ENCODE measurements at places on chromosomes 6 and 20.

GRCh38 chr20:4513720-4514119 is 208.0 kb upstream of the PRND start:
- DNase-seq = no peak

GRCh38 chr6:40640599-40641227 is 53.5 kb upstream of the LRFN2 start:
- DNase-seq = peak; percentile 29

DNA sequence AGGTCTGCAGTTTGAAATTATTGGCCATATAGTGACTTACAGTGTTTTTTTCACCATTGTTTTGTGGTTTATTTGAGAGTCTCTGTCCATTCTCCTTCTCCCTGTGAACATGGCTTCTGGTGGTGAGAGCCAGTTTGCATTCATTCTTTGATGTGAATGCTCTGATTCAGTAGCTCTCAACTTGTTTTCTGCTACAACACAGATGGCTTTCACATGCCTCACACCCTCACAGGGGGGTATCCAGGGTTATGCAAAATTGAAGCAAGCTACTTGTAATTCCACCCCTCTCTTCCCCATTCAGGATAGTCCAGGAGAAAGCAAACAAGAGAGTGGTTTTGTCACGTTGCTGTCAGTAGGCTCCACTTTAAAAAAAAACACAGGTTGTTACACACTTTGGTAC is 55.6 kb downstream of the SLX4IP start:
- peak; percentile 35 for DNase-seq

- no peak for DNase-seq
Measured at GRCh38 chr20:711576-711975, 36.0 kb upstream of the SCRT2 start.

DNA sequence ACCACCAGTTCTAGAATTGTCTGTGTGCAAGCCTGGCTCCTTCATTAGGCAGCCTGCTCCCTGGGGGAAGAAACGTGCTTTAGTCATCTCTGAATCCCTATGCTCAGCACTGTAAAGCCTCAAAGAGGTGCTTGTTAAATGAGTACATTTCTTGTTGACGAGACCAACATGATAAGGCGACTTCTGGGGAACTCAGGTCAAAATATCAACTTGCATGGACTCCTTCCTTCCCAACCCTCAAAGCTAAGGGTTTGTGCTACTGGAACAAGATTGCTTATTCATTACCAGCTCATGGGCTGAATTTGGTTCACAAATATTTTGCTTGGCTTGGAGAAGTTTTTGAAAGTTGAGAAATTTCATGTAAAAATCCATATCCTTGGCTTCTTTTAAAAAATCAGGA is 10.6 kb downstream of the KCNG1 start:
- DNase-seq = no peak

GRCh38 chr6:63999613-64000012 is 364.0 kb downstream of the PHF3 start:
- DNase-seq = no peak
